Effector memory CD8-positive, alpha-beta T cell (primary cell): ENCODE measurements at places on chromosomes 1 and 21.

DNA sequence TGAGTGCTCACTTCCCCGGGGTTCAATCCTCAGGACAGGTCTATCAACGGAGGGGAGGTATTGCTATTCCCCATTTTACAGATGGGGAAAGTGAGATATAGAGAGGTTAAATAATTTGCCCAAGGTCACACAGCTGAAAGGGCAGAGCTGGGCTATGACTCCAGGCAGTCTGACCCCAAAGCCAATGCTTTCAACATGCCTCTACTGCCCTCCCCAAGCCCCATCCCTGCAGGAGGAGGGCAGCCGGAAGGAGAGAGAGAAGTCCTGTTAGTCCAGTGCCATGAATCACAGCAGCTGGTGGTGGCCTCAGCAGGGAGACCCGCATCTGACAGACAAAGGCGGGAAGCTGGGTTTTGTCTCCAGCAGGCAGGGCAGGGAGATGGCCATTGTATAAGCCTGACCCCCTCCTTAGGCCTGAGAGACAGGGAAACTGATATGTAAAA, 20.0 kb upstream of the CLIC4 start:
- no peak for DNase-seq

GRCh38 chr21:30104241-30104640, 62.4 kb downstream of the CLDN17 start:
- DNase-seq = no peak

GRCh38 chr21:45548711-45549491, 6.7 kb upstream of the SLC19A1 start:
- DNase-seq = no peak

- DNase-seq = no peak
Observed at GRCh38 chr21:36516281-36516680, 36.4 kb upstream of the CLDN14 start.

GRCh38 chr21:42581993-42582786, 68.5 kb downstream of the SLC37A1 start:
- no peak for DNase-seq

- no peak for DNase-seq
Observed at GRCh38 chr21:30935121-30935888, 53.9 kb upstream of the KRTAP11-1 start.

GRCh38 chr1:231157311-231157710, 4.5 kb upstream of the TRIM67 start:
- no peak for DNase-seq
